ENCODE measurements at places on chromosomes 3 and 15. TPM values are rescaled to one million over a fixed set of nuclear protein-coding genes. Genes with fewer than 3 reads are reported as not detected.

LARP6 gene
- total RNA-seq, result 7.1 TPM

ALDH1A2 gene
- total RNA-seq, result 2.6 TPM

GADL1 gene
- total RNA-seq, result under 0.01 TPM

UBA3 gene
- 46.8 TPM for total RNA-seq

KLF15 gene
- 0.49 TPM for total RNA-seq

B3GNT5 gene
- total RNA-seq, result 32.7 TPM

HTR3E gene
- total RNA-seq, result not detected

ERICH6 gene
- not detected for total RNA-seq

CSPG4 gene
- 4.7 TPM for total RNA-seq

UTS2B gene
- 0.32 TPM for total RNA-seq

BDH1 gene
- total RNA-seq, result 2.6 TPM

PSTPIP1 gene
- total RNA-seq, result not detected

GOLGA6B gene
- not detected for total RNA-seq

CHRNA7 gene
- 1.1 TPM for total RNA-seq

CFAP20DC gene
- total RNA-seq, result 0.81 TPM

GABRB3 gene
- not detected for total RNA-seq

KBTBD12 gene
- total RNA-seq, result not detected

KY gene
- total RNA-seq, result not detected

XCR1 gene
- total RNA-seq, result not detected

CD86 gene
- total RNA-seq, result not detected

PRR23E gene
- total RNA-seq, result not detected

HESX1 gene
- total RNA-seq, result 0.16 TPM

NPAP1 gene
- not detected for total RNA-seq

DNAJB8 gene
- total RNA-seq, result not detected

PLSCR4 gene
- 693 TPM for total RNA-seq

PAK6 gene
- not detected for total RNA-seq

ZNF501 gene
- total RNA-seq, result 5.3 TPM

SERPINI2 gene
- not detected for total RNA-seq

FRMD4B gene
- 34.6 TPM for total RNA-seq

IL17RD gene
- total RNA-seq, result 0.49 TPM

PRTG gene
- total RNA-seq, result 3.9 TPM

TERB2 gene
- not detected for total RNA-seq

GOLGA8N gene
- 2.6 TPM for total RNA-seq

TM4SF1 gene
- 1,541 TPM for total RNA-seq

EFHB gene
- 0.25 TPM for total RNA-seq

PLA1A gene
- 20.3 TPM for total RNA-seq

RPL4 gene
- 895 TPM for total RNA-seq

CCDC33 gene
- total RNA-seq, result not detected

STAC gene
- 7.4 TPM for total RNA-seq

DAZL gene
- total RNA-seq, result not detected

SLC9C1 gene
- total RNA-seq, result 0.13 TPM

TCAIM gene
- total RNA-seq, result 13.0 TPM

SNURF gene
- total RNA-seq, result 62.1 TPM

C3orf70 gene
- total RNA-seq, result 1.8 TPM

CALML4 gene
- 4.4 TPM for total RNA-seq

GOLGA6L9 gene
- 0.65 TPM for total RNA-seq

JMJD7 gene
- 3.1 TPM for total RNA-seq

SLC6A20 gene
- total RNA-seq, result not detected

PLXNB1 gene
- total RNA-seq, result 46.9 TPM

MKRN2 gene
- total RNA-seq, result 22.3 TPM

FGD5 gene
- total RNA-seq, result 141 TPM

MAP6D1 gene
- total RNA-seq, result 1.2 TPM
